GM18507 (cell line): ENCODE measurements at places on chromosomes 11 and 22.

DNA sequence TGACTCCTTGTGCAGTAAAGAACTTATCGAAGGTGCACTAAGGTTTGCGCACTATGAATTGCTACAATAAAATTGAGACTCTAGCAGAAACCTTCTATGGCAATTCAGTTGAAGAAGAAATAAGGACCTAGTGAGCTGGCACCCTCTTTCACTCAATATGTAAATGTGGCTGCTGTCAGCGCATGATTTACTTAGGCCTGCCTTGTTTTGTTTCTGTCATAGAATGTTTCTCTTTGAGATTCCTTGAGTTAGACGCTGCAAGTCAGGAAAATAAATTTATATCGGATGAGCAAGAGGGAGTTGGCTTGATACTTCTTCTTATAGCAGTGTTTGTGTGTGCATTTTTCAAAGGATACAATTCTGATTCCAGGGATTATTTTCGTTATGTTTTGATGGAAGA lies 322.1 kb downstream of the BLID start:
- DNase-seq, result no peak

- peak; percentile 20 for DNase-seq
Observed at GRCh38 chr11:12888525-12889158, 120.5 kb upstream of the RASSF10 start.

- no peak for DNase-seq
Observed at GRCh38 chr22:35418731-35419130, 18.8 kb downstream of the MCM5 start.

- DNase-seq, result no peak
Observed at GRCh38 chr22:35299217-35299672, 449 bp upstream of the TOM1 start.

DNA sequence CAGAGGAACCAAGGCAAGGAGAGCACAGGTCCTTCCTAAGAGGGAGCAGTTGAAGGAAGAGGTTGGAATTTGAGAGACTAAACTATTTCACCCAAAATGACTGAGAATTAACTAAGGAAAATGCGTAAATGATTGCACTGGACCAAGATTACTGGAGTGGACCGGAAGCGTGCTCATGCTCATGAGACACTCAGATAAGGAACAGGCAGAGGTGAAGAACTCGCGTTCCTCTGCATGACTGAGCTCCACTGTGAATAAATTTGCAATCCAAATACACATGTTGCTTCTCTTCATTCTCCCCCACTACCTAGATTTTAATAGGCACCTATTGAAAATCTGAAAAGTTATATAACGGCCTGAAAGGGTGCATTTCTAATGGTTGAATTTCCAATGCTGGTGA lies 207.0 kb downstream of the KIRREL3 start:
- DNase-seq, result no peak

DNA sequence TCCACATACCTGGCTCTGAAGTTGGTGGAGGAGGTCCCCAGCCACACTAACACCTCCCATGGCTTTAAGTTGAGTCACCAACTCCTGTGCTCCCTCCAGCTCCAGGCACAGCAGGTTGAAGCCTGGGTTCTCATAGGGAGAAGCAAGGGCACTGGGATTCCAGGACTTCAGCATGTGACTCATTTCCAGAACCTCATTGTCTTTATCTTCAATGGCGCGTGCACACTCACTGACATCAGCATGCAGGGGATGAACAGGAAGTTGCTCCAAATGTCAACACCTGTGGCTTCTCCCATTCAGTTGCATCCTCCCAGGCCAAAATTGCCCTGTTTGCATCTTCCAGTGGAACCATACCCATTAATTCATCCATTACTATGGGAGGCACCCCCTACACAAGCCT lies 5.8 kb upstream of the UBQLNL start:
- DNase-seq, result no peak

- no peak for DNase-seq
Observed at GRCh38 chr22:37752189-37753087, 55.3 kb upstream of the GCAT start.

GRCh38 chr11:134372961-134373360 lies 39.1 kb downstream of the B3GAT1 start:
- no peak for DNase-seq

GRCh38 chr11:1236316-1237127 lies 13.7 kb downstream of the MUC5B start:
- no peak for DNase-seq

- no peak for DNase-seq
Observed at GRCh38 chr22:24518771-24519485, 23.8 kb downstream of the UPB1 start.

DNA sequence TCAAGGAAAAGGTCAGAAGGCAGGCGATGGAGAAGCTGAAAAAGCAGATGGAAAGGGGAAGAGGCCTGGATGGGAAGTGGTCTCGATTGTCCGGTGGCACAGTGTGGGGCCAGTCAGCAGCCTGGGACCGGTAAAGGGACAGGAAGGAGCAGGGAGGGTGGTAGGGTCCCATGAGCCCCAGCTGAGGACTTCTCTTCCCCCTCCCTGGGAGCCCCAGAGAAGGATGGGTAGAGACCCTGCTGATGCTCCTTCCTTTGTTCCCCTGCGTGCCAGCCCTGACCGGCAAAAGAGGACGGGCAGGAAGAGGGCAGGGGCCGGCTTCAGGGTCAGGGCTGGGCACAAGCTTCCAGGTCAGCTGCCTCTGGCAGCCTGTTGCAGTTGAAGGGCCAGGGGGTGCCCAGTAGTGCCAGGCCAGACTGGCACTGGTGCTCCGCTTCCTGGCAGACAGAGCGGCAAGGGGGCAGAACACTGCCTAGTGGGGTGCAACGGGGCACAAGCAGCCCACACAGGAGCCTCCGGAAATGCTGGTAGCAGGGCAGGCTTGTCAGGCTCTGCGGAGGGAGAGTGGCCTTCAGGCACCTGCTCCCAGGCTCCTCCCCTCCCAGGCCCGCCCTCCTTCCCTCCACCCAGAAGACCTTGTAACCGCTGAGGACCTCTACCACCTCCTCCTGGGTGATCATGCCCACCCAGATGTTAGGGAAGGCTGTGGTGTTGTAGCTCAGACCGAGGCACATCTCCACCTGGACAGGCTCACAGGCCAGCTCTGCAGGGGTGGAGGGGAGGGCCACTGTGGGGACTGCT lies 739 bp upstream of the C1QTNF5 start:
- no peak for DNase-seq

DNA sequence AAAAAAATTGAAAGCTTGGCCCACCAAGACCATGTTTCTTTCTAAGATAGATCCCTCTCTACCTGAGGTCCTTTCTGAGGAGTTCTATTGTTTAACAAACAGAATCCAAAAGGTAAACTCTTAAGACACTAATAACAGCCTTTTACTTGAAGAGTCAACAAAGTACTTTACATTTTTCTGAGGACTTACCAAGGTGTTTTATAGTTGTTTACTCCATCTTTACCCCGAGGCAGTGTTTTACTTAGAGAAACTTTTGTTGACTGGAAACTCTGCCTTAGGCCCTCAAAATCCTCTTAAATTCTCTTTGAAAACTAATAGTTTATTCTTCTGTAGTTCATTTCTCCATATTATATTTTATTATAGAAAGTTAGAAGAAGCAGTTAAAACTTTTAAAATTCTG lies 49.7 kb upstream of the NOX4 start:
- DNase-seq, result no peak

DNA sequence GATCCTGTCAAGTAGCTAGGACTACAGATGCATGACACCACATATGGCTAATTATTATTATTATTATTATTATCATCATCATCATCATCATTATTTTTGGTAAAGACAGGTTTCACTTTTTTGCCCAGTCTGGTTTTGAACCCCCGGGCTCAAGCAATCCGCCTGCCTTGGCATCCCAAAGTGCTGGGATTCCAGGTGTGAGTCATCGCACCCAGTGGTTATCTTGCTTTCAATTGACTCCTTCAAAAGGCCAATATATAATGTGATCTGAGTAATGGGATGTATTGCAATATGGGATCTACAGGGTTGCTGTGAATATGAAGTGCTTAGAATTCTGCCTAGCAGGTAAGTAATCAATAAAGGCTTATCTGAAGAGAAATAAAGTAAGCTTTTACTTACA lies 221.2 kb downstream of the SBF2 start:
- no peak for DNase-seq

- DNase-seq, result no peak
Observed at GRCh38 chr11:94194712-94195111, 66.1 kb downstream of the PANX1 start.

DNA sequence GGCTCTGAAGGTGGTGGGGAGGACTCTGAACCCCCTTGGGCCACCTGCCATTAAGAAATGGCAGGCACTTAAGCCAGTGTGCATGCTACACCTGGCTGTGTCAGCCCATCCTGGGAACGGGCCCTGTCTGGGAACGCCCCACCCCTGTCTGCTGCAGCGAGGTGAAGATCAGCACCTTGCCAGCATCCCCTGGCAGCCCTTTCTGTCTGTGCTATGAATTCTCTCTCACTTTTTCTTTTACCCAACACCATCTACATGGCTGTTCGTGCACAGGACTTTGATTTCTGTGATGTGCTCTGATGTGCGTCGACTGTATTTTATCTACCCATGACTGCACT lies 452.9 kb upstream of the B3GAT1 start:
- no peak for DNase-seq

- DNase-seq, result no peak
Observed at GRCh38 chr11:57777969-57778317, 16.3 kb downstream of the CTNND1 start.

DNA sequence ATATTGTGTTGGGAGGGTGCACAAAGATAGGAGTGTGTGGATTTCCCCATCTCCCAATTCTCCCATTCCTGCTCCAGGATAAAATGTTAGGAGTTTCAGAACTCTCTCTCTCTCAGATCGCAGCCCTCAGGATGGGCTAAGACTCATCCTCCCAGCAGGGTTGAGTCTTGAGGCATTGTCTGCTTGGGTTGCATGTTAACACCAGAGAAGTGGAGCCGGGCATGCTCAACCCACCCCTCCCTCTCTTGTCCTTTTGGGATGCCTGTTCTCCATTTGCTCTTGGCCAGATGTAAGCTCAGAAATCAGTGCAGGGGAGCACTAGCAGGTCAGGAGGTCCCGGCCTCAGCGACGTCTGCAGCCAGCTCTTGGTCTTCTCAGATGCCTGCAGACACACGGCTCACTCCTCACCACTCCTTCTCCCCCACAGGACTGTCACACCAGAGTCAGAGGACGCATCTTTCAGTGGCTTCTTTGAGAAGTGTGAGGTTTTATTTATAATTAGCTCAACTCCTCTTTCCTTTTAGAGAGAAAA lies 1456.5 kb downstream of the TBC1D22A start:
- DNase-seq, result no peak

DNA sequence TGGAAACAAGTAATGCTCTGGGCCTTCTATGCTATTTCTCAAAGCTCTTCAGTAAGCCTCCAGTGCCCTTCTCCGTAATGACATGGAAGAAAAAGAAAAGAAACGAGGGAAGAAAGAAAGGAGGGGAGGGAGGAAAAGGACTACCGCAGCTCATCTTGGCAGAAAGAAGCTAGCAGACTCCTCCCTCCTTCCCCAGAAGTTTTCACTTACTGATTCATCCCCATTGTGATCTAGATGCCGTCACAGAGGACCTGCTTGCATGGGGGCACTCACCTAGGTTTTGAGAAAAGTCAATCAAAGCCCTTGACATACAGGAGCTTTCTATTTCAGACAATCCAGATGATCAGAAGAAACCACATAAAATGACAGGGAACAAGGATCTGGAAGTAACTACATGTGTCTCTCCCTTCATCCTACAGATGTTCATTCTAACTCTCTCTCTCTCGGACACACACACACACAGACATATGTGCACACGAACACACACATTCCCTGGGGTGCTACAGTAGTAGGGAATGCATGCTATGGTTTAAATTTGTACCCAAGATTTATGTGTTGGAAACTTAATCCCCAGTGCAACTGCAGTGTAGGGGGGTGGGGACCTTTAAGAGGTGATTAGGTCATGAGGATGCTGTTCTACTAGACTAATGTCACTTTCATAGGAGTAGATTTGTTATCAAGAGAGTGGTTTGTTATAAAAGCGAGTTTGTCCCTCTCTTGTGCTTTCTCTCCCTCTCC lies 37.6 kb upstream of the RCN1 start:
- no peak for DNase-seq

- no peak for DNase-seq
Observed at GRCh38 chr22:37326726-37327125, 44.4 kb downstream of the CYTH4 start.

DNA sequence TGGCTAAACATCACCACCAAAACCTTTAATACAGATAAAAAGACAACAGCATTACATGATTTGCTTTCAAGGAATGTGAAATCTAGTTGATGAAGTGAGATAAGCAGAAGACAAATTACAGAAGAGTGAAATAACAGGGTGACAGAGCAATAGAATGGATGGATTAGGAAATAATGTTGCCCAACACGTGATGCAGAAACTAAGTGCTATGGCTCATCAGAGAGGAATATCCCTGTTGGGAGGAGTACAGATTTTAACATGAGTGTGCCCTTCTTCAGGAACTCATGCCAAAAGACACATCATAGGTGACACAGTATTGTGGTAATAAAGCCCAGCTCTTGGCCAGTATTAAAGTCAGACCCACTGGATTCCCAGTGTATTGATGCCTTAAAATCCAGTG lies 176.6 kb upstream of the RAG2 start:
- no peak for DNase-seq

DNA sequence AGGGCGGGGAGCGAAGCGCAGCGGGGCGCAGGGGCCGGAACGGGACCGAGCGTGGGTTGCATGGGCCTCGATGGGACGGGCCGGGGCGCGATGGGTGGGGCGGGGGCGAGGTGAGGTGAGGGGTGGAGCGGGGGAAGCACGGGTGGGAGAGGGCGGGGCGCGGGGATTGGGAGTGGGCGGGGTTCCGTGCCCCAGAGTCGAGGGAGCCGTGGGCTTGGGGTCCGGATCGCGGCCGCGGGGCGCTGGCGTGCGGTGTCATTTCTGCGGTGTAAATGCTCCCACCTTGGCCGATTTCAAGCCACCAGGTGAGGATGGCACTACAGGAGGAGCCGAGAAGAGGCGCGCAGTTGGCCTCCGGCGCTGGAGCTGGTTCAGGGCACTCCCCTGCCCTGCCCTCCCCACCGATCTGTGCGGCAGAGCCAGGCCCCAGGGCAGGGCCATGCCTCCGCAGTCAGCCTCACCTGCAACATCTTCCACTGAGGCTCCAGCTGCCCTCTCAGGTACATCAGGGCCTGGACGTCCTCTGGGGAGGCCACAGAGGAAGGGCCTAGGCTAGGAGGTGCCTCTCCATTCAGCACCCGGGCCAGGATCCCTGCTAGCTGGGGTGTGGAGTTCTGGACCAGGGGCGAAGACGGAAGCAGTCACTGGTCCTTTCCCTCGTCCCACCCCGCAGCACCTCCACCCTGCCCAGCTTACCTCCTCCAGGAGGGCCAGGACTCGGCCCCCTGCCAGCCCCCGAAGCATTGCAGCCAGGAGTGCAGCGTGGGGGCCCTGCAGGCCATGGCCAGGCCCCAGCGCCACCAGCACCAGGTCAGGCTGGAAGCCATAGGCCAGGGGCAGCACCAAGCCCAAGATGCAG lies 620 bp upstream of the TUBGCP6 start:
- DNase-seq, result no peak

DNA sequence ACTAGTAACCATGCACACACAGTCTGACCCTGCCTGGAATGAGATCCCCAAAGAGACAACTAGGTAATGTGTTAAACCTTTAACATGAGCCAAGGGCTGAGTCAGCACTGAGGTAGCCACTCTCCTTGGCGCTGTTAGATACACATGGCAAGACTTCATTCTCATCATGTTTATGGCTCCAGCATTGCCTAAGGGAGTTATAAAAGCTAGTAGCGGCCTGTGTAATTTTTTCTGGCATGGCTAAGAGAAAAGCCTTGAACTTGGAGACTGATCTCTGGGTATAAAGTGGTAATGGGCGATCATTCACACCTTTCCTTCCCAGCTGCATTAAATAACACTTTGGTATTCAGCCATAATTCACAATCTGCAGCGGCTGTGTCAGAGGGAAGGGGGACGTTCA lies 779.7 kb upstream of the LRRC4C start:
- DNase-seq, result no peak

GRCh38 chr11:22681281-22681812 lies 14.9 kb downstream of the GAS2 start:
- DNase-seq, result no peak
